ENCODE measurements at places on chromosomes 6 and 20.

GRCh38 chr6:144155529-144155928 is 5.2 kb downstream of the STX11 start:
- H3K27ac ChIP-seq = no peak overlapping the region
- H3K4me3 ChIP-seq = no peak overlapping the region
- no peaks in the 10 kb centered on the region for H3K36me3 ChIP-seq
- no peaks in the 10 kb centered on the region for H3K4me1 ChIP-seq
- no peak for DNase-seq

- H3K4me1 ChIP-seq = no peaks in the 10 kb centered on the region
- no peaks in the 10 kb centered on the region for H3K36me3 ChIP-seq
- no peak overlapping the region for H3K4me3 ChIP-seq
- H3K27me3 ChIP-seq = no peaks in the 10 kb centered on the region
- no peak overlapping the region for H3K27ac ChIP-seq
Observed at GRCh38 chr6:105867821-105868220, 218.3 kb upstream of the PRDM1 start.

DNA sequence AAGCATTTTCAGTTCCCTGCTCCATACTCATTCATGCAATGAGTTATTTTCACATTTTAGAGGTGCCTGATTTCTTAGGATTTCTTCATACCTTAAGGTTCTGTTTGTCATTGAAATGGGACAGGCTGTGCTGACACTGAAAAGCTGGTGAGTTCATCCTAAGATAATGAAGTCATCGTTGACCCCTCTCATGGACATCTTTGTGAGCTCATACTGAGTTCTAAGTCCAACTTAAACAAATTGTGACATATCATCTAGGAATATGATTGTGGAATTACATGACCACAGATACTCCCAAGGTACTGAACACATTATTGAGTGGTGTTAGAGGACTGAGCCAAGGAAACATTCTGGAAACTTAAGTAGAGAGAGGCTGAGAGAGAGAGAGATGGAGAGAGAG is 224.8 kb upstream of the JAG1 start:
- H3K4me3 ChIP-seq = no peak overlapping the region
- H3K4me1 ChIP-seq = no peaks in the 10 kb centered on the region
- H3K36me3 ChIP-seq = no peaks in the 10 kb centered on the region
- no peak overlapping the region for H3K27ac ChIP-seq

DNA sequence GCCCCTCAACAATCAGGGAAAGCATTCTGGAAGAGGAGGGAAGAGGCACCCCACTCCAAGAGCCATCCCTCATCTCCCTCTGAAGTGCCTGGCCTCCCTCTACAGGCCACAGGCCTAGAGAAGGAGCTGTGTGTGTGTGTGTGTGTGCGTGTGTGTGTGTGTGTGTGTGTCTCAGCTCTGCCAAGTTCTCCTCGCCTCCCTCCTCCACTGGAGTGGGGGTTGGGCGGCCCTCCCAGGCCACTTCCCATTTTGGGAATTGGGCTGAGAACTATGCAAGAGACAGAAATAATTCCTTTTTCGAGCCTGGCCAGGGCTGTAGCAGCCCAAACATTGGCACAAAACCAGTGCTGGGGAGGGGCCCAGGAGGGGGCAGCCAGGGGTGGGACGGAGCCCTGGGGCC is 35.7 kb downstream of the KCNB1 start:
- H3K27me3 ChIP-seq = peaks cover 4% of the 10 kb centered on the region
- H3K36me3 ChIP-seq = no peaks in the 10 kb centered on the region
- H3K4me1 ChIP-seq = no peaks in the 10 kb centered on the region
- no peak overlapping the region for H3K27ac ChIP-seq
- H3K4me3 ChIP-seq = no peak overlapping the region

GRCh38 chr6:101454106-101454676 is 60.7 kb downstream of the GRIK2 start:
- no peaks in the 10 kb centered on the region for H3K27me3 ChIP-seq
- no peaks in the 10 kb centered on the region for H3K4me1 ChIP-seq
- DNase-seq = no peak
- no peaks in the 10 kb centered on the region for H3K36me3 ChIP-seq
- H3K4me3 ChIP-seq = no peak overlapping the region

GRCh38 chr6:30981942-30982772 is 1.4 kb upstream of the MUC21 start:
- H3K27ac ChIP-seq = no peak overlapping the region
- no peaks in the 10 kb centered on the region for H3K27me3 ChIP-seq
- H3K4me3 ChIP-seq = no peak overlapping the region
- no peaks in the 10 kb centered on the region for H3K4me1 ChIP-seq
- no peak for DNase-seq
- H3K36me3 ChIP-seq = no peaks in the 10 kb centered on the region
